ENCODE measurements at places on chromosomes 6 and 20. TPM values are rescaled to one million over a fixed set of nuclear protein-coding genes. Genes with fewer than 3 reads are reported as not detected.

MCUR1 gene
- total RNA-seq = 39.0 TPM

SDC4 gene
- total RNA-seq = 185 TPM

TMEM74B gene
- total RNA-seq = 1.9 TPM

RAB23 gene
- total RNA-seq = 3.0 TPM

MATN4 gene
- total RNA-seq = 1.5 TPM

ZNF831 gene
- total RNA-seq = 3.4 TPM

FAM83C gene
- total RNA-seq = not detected

NEURL2 gene
- 2.4 TPM for total RNA-seq

ABHD16B gene
- not detected for total RNA-seq

SNAI1 gene
- total RNA-seq = 2.3 TPM

VGLL2 gene
- total RNA-seq = not detected

AKAP12 gene
- 1.1 TPM for total RNA-seq

CLPSL2 gene
- total RNA-seq = not detected

GHRH gene
- total RNA-seq = not detected

TMEM151B gene
- not detected for total RNA-seq

HNF4A gene
- not detected for total RNA-seq

PPP1R18 gene
- 167 TPM for total RNA-seq

LY6G6F gene
- total RNA-seq = not detected

GLP1R gene
- 0.09 TPM for total RNA-seq

LPA gene
- not detected for total RNA-seq

ENPP4 gene
- 6.0 TPM for total RNA-seq

TFB1M gene
- 41.4 TPM for total RNA-seq

SPATA25 gene
- 1.8 TPM for total RNA-seq

KDM1B gene
- total RNA-seq = 8.6 TPM

HAO1 gene
- total RNA-seq = not detected

DEFB124 gene
- not detected for total RNA-seq

NOX3 gene
- total RNA-seq = not detected

CDSN gene
- total RNA-seq = not detected

OVOL2 gene
- total RNA-seq = not detected

TXLNB gene
- total RNA-seq = 0.09 TPM

MUCL3 gene
- total RNA-seq = not detected

TMC2 gene
- not detected for total RNA-seq

TSHZ2 gene
- total RNA-seq = 29.5 TPM

SNAP25 gene
- 3.6 TPM for total RNA-seq

OPRM1 gene
- not detected for total RNA-seq

RBPJL gene
- total RNA-seq = not detected

SLC17A2 gene
- total RNA-seq = not detected

FERMT1 gene
- 0.71 TPM for total RNA-seq

TMEM14A gene
- 12.7 TPM for total RNA-seq

LTA gene
- total RNA-seq = 631 TPM

PMEPA1 gene
- 0.66 TPM for total RNA-seq

ZC2HC1B gene
- total RNA-seq = not detected

TCF15 gene
- total RNA-seq = 0.12 TPM

GCNT2 gene
- total RNA-seq = 2.5 TPM

LRRN4 gene
- not detected for total RNA-seq

TGM2 gene
- total RNA-seq = 0.05 TPM

CCHCR1 gene
- total RNA-seq = 52.7 TPM

SLC32A1 gene
- total RNA-seq = not detected

PGC gene
- total RNA-seq = not detected

CYP21A2 gene
- not detected for total RNA-seq

SLC4A11 gene
- 1.9 TPM for total RNA-seq

FAM209A gene
- 0.90 TPM for total RNA-seq

SLC22A1 gene
- total RNA-seq = 2.2 TPM

ZBTB46 gene
- 1.0 TPM for total RNA-seq
